ENCODE measurements at places on chromosomes 11 and 22.

DNA sequence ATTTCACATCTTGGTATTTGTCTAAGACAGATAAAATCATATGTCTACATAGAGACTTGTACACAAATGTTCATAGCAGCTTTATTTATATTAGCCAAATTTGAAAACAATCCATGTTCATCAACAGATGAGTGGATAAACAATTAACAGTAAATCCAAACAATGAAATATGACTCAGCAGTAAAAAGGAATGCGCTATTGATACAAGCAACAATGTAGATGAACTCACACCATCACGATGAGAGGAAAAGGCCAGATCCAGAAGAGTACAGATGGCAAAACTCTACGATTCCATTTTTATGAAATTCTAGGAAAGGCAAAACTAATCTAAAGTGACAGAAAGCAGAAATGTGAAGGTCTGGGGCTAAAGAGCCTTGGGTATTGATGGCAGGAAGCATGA lies 384.3 kb downstream of the NTM start:
- DNase-seq = no peak

- peak; percentile 91 for DNase-seq
Observed at GRCh38 chr11:65422633-65423515, at the start of gene NEAT1. TSS of gene NEAT1 (plus strand) at chr11:65422798.

DNA sequence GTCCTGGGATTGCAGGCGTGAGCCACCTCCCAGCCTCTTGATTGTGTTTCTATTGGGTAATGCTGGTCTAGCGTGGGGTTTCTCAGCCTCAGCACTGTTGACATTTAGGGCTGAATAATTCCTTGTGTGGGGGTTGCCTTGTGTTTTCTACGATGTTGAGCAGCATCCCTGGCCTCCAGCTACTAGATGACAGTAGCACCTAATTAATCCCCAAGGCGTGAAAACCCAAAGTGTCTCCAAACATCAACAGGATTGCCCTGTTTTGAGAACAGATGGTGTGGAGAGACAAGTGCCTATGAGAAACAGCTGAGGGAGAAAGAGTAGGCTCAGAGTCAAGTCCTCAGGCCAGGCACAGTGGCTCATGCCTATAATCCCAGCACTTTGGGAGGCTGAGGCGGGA lies 67.2 kb downstream of the SGSM1 start:
- no peak for DNase-seq

GRCh38 chr11:109677876-109678275 lies 255.9 kb downstream of the C11orf87 start:
- DNase-seq = no peak

DNA sequence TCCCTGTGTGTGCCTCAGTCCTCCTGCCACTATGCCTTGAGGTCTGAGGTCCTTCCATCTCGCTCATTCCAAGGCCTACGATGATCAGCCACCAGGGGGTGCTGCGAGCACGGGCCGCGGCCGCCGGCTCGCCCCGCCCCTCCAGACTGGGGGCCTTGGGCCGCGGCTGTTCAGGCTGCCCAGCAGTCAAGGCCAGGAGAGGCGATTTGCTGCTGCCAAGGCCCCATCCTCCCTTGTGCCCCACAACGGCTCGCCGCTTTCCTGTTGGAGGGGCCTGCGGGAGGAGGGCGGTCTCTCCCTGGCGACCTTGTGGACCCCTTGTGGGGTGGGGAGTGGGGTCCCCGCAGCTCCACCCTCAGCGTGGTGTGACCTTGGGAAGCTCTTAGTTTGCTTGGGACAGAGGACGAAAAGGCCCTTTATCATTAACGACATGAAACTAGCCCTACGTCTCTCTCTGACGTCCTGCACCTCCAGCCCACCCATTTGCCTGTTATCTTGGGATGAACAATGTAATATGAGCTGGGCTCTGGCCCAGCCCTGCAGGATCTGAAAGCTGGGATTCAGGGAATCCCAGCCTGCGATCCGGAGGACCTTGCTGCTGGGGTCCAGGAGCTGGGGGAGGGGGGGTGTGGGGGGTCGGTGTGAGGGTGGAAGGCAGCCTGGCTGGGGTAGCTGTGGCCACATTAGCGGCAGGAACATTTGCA lies 5.3 kb upstream of the GALR3 start:
- DNase-seq = peak; percentile 70

DNA sequence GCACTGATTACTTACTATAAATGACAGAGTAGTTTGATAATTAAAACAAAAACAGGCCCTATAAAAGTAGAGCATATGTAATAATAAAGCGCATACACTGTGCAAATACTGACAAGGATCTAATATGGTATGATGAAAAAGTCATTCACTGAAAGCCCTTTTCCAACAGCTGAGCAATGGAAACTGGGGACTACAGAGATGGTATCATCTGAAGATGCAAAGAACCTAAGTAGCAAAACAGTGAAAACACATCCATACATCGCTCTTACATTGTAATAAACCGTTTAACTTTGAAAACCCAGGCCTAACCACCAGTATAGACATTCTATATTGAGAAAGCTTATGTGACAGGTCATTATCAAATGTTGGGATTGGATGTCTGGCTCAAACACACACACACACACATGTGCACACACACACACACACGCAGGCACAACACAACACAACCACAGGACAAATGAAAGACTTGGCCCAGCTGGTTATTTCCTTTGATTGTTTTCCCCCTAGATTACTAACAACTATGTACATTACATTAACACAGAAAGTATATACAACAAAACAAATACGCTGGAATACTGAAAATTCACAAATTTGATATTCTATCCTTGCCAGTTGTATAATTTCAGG lies 119.5 kb downstream of the APOL5 start:
- DNase-seq = no peak

GRCh38 chr11:47991266-47991830 lies 11.0 kb downstream of the PTPRJ start:
- DNase-seq = no peak

DNA sequence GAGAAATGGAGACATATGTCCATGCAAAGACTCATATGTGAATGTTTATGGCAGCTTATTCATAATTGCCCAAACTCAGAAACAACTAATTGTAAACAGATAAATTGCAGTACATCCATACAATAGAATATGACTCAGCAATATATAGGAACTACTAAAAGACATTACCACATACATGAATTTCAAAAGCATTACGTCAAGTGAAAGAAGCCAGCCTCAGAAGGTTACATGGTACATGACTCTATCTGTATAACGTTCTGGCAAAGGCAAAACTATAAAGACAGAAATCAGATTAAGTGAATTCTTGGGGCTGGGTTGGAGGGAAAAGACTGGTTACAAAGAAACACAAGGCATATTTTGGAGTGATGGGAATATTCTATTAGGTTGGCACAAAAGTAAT lies 7.2 kb downstream of the KCTD21 start:
- no peak for DNase-seq

- no peak for DNase-seq
Observed at GRCh38 chr11:102853956-102854355, 10.5 kb upstream of the MMP3 start.

DNA sequence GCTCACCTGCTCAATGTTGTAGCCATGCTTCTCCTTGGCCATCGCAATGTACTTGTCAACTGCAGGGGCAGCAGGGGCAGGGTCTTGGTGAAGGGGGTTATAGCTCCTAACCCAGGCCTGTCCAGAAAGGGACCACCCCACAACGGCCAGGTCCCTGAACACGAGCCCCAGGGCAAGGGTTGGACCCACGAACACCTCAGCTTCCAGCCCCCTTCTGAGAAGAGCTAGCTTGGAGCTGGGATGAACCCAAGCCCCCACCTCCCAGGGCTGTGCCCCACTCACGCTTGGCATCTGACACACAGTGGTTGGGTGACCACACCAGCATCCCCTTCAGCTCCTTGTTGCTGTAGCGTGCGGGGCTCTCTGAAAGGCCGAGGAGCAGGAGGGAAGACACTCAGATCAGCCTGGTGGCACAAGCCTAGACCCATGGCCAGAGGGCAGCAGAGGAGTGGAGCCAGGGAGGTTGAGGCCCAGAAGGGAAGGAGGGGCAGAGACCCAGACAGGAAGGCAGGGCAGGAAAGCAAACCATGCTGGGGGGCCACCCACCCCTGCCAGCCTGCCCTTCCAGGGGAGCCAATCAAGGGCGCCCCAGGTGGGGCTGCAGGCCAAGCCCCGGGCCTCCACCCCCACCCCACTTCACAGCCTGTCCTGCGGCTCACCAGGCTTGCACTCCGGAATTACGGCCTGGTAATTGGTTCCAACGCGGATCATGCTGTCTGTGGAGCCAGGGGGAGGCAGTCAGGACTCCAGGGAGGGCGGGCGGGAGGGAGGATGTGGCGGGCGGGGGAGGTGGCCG lies 1.9 kb downstream of the RCOR2 start:
- no peak for DNase-seq

DNA sequence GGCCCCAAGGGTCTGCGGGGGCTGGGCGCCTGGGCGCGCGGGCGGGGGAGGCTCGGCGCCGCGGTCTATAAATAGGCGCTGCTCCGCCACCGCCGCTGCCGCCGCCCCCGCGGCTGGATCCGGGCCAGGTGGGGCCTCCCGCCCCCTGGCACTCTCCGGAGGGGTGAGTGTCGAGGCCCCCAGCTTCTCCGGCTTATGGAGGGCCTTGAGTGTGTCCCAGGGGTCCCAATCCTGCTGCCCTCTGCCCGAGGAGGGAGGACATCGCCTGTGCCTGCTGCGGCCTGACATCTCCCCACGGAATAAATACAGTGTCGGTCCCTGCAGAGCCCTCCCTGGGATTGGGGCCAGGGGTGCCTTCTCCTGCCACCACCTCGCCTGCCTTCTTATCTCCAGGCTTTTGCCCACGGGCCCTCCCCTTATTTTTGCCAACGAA lies 4.3 kb upstream of the GP1BB start:
- no peak for DNase-seq

- no peak for DNase-seq
Observed at GRCh38 chr22:23922921-23923320, 28.7 kb downstream of the MIF start.

- DNase-seq = no peak
Observed at GRCh38 chr11:73530109-73530508, 67.8 kb downstream of the FAM168A start.

DNA sequence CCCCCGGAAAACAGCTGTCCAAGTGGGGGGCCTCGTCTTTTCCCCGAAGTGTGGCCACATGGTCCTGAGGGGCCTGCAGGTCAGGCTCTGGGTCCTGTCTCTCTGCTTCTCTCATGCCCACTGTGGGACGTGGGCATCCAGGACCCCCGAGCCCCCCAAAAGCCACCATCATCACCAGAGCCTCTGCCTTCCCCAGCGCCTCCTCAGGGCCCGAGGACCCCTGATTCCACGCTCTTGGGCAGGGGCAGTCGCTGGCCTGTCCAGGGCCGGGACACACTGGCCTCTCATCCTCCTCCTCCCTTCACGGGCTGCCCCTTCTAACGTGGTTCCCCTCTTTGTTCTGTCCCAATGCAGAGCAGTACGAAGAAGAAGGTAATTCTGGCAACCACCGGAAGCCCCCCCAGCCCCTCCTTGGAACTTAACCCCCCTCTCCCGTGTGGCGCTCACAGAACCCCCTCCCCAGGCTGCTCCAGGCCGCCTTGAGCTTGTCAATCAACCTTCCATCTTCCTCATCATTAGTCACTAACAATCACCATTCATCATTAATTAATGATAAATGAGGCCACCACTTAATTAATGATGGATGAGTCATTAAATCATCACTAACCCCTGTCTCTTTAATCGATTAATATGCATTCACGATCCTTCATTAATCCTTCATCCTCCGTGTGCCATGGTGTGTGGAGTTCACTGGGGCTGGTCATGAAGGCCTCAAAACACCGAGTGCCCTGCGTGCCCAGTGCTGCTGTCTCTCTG lies 3.9 kb downstream of the TNNT3 start:
- no peak for DNase-seq

DNA sequence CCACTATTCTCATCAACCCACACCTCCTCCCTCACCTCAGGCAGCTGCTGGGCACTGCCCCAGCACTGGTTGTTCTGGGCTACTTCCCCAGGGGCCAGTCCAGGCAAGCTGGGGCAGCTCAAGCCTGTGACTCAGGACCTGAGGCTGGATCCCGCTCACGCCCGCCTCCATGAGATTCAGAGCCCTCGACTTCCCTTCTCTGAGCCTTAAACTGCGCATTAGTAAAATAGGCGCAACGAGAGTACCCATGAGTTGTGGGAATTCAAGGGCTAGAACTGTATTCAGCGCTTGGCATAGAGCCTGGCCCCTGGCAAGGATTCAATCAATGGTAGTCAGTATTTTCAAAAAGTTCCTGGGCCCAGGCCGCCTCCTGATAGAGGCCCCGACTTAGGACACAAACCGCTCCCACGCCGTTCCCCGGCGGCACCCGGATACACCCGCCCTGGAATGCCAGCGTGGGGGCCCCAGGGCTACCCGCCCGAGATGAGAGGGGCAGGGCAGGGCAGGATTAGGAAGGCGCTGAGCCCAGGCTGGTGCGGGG lies 723 bp upstream of the CD82 start:
- DNase-seq = no peak

DNA sequence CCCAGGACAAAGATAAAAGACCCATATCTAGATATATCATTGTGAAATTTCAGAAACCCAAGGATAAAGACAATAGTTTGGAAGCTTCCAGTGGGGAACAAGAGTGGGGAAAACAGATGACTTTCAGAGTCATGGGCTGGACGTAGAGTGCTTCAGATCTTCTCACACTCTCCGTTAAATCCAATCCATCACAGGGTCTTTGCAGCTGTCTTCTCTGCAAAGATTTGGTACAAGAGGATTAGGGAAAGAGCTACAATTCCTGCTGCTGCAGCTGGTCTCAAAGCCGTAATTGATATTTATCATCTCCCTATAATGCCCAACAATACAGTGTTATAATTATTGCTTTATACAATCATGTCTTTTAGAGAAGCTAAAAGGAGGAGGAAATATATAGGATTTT lies 63.4 kb upstream of the CLPB start:
- DNase-seq = no peak

GRCh38 chr11:75503531-75504099 lies 22.1 kb downstream of the GDPD5 start:
- DNase-seq = no peak

GRCh38 chr11:133086518-133086917 lies 445.8 kb downstream of the OPCML start:
- no peak for DNase-seq

- DNase-seq = no peak
Observed at GRCh38 chr11:45984192-45984591, 61.7 kb downstream of the LARGE2 start.

GRCh38 chr11:47222696-47223095 lies 7.9 kb downstream of the DDB2 start:
- no peak for DNase-seq

- no peak for DNase-seq
Observed at GRCh38 chr11:98625526-98625925, 395.2 kb upstream of the CNTN5 start.

GRCh38 chr11:13875643-13876042 lies 86.9 kb upstream of the SPON1 start:
- no peak for DNase-seq

DNA sequence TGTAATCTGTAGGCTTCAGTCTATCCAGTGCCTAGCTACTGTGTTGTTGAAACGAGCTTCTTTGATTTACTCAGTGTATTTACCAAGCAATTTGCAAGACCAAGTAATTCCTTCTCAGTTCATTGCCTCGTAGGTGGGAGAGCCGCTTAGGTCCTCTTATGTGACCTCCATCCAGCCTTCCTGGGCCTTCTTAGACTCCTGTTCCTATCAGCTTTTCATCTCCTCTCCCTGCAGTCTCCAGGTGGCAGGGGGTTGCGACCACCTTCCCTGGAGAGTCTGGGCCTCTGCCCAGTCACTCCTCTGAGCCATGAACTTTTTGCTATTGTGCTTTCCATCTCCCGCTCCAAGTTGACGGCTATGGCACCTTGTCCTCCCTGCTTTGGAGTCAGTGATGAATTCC lies 251.8 kb downstream of the KIRREL3 start:
- DNase-seq = no peak

GRCh38 chr11:122741613-122742300 lies 86.2 kb downstream of the UBASH3B start:
- DNase-seq = no peak

GRCh38 chr11:112785719-112786118 lies 175.5 kb upstream of the NCAM1 start:
- no peak for DNase-seq
